T-helper 22 cell (primary cell): ENCODE measurements at places on chromosomes 5 and 9.

DNA sequence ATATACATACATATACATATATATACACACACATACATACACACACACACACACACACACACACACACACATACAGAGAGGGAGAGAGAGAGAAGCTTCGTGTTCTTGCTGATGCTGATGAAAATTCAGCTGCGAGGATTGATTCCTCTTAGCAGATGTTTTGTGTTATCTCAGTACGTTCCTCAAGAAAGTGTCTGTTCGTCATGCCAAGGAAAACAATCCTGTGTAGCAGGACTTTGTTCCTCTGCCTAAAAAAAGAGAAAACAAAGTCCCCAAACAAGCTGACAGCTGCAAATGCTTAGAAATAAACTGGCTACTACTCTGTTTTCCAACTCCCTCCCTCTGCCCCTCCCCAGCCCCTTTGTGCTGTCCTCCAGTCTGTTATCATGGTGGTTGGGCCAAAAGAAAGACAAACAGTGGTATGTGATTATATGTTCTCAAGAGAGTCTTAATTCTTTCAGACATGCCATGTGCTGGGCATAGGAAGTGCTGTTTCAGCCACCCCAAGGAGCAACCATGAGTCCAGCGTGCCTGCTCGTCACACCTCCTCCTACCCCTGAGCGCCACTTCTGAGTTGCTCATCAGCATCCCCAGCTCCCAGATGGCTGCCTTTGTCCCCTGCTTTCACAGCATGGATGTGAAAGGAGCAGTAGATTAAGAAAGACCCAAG, 71.5 kb upstream of the EQTN start:
- DNase-seq, result no peak

DNA sequence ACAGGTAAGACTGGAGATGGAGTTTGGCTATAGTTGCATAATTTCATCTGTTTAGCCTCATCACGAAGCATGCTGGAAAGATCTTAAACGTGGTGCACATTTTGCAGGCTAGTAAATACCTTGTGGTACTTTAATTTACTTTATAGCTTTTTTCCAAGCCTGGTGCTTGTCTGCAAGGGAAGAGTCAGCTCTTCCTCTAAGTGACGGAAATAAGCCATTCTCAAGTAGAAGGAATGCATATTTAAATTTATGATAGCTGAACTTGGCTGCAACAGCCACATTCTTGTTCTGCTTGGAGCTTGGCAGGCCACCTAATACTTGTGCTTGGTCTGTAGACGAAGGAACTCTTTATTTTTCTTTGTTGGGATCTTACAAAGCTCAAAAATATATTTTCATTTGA, 188.0 kb upstream of the PIK3R1 start:
- no peak for DNase-seq

DNA sequence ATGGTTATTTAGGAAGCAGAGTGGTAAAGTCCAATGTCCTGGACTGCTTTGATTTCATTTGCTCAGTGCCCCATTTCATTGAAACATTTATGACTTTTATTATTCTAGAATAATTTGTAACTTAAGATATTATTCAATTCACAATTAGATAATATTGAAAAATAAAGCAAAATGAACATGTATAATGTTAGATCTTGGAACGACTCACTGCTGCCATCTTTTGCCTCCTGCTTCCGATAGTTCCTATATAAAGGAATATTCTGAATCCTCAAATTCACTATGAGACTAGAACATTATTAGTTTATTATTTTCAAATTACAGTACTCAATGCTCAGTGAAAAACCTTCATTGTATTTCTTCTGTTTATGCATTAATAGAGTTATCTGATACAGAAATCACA, 2.3 kb upstream of the CTNND2 start:
- DNase-seq, result no peak

GRCh38 chr5:174999581-174999980, 275.2 kb downstream of the MSX2 start:
- DNase-seq, result no peak

GRCh38 chr5:100787648-100788047, 115.4 kb downstream of the ST8SIA4 start:
- no peak for DNase-seq
